MG63 (cell line): ENCODE measurements at places on chromosomes 4 and X. TPM values are rescaled to one million over a fixed set of nuclear protein-coding genes. Genes with fewer than 3 reads are reported as not detected.

The GAGE12E gene
- not detected in 2 replicates for total RNA-seq

The APEX2 gene
- total RNA-seq, result 3.1 and 6.4 TPM in 2 replicates

- DNase-seq, result no peak
Observed at GRCh38 chrX:35351795-35352483, 409.3 kb downstream of the FAM47B start.

DNA sequence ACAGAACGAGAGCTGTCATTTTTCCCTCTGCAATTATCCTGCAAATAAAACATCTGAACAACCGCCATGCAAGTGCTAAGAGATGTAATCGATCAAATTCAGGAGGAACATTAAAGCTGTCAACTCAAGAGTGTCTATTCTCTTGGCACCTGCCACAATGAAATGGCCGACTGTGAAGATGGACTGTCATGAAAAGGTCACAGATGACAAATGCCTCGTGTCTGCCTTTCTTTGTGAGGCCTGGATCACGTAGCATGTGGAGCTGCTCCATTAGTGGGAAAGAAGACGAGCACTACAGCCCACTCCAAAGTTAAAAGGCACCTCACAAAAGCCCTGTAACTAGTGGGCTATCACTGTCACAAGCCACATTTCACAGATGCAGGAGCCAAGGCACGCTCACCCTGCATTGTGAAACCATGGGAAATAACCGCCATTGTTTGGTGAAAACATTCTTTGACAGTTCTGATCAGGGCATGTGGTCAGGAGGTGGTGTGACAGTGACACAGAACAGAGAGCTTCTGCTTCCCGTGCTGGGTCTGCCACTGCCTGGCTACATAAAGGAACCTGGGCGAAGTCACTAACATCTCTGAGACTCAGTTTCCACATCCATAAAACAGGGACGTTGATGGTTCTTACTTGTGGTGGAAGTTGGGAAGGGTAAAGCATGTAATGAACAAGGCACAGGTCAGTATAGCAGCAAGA lies 98.9 kb downstream of the EVC2 start:
- no peak for DNase-seq

- DNase-seq, result no peak
Observed at GRCh38 chr4:126470862-126471261, 1156.1 kb downstream of the FAT4 start.
